ENCODE measurements at places on chromosomes 2 and 18. TPM values are rescaled to one million over a fixed set of nuclear protein-coding genes. Genes with fewer than 3 reads are reported as not detected.

Gene HADHB
- 58.1 TPM for total RNA-seq

Gene RELCH
- total RNA-seq = 86.3 TPM

Gene DYNAP
- total RNA-seq = not detected

Gene TRAPPC12
- total RNA-seq = 72.7 TPM

Gene GALM
- total RNA-seq = 5.5 TPM

Gene PREB
- total RNA-seq = 24.7 TPM

Gene NRBP1
- total RNA-seq = 78.2 TPM

Gene PKP4
- 105 TPM for total RNA-seq

Gene SLC9A2
- total RNA-seq = 1.8 TPM

Gene ALPP
- not detected for total RNA-seq

Gene POTEI
- total RNA-seq = 1.2 TPM

Gene RAB17
- under 0.01 TPM for total RNA-seq

Gene PKDCC
- total RNA-seq = 13.4 TPM

Gene VIL1
- not detected for total RNA-seq

Gene NT5C1B
- not detected for total RNA-seq

Gene WNT6
- 0.23 TPM for total RNA-seq

Gene ABCB11
- total RNA-seq = 1.2 TPM

Gene TMEM178A
- total RNA-seq = 24.2 TPM

Gene PLEK
- total RNA-seq = 3.7 TPM

Gene KCNK3
- 10.1 TPM for total RNA-seq

Gene ZSWIM2
- 0.23 TPM for total RNA-seq

Gene CRIM1
- total RNA-seq = 62.7 TPM

Gene CPLX4
- total RNA-seq = not detected

Gene LCT
- not detected for total RNA-seq

Gene RNF152
- total RNA-seq = 144 TPM

Gene ADAM17
- total RNA-seq = 40.6 TPM
